ENCODE measurements at places on chromosomes 5 and 9. TPM values are rescaled to one million over a fixed set of nuclear protein-coding genes. Genes with fewer than 3 reads are reported as not detected.

SHLD3 gene
- 4.2 TPM for total RNA-seq

ARHGEF39 gene
- total RNA-seq: 12.3 TPM

POLK gene
- total RNA-seq: 41.4 TPM

BTNL8 gene
- total RNA-seq: 0.18 TPM

CTXN3 gene
- total RNA-seq: not detected

GRCh38 chr9:77726289-77726688, 78.2 kb upstream of the GNA14 start:
- peaks cover 33% of the 10 kb centered on the region for H3K4me1 ChIP-seq
- H3K27ac ChIP-seq: peak overlapping the region; percentile 71
- DNase-seq: no peak
- no peaks in the 10 kb centered on the region for H3K27me3 ChIP-seq

DNA sequence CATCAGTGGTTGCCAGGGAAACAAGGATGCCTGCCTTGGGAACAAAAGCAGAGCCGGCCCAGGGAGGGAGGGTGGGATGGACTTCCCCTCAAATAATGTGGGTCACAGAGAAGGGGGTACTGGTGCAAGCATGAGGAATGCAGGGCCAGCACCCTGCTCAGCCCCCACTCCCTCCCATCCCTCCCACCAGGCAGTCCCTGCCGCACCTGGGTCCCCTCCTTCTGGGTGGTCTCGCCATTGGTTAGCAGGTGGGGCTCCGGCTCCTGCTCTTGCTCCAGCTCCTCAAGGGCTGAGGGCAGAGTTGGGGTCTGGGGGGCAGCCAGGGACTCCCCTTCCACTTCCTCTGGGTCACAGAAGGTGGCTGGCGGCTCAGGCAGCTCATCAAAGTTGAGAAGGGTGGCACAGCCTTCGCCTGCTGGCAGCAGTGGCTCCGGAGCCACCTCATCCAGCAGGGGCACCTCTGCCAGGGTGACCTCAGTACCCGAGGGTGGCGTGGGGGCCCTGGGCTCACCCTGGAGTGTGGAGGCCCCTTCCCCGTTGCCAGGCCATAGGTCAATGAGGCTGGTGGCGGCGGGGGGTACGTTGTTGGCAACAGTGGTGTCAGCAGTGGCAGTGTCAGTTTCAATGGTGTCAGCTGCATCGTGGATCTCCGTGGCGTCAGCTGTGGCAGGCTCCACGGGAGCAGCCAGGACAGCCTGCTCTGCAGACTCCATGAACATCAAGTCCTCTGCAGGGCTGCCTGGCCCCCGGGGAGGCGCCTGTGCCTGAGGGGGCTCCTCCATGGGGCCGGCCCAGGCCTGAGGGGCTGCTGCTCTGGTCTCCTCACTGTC, 11.5 kb downstream of the PRR7 start:
- H3K4me3 ChIP-seq: no peak overlapping the region
- H3K4me1 ChIP-seq: peaks cover 26% of the 10 kb centered on the region
- no peak overlapping the region for H3K27ac ChIP-seq
- peaks cover 6% of the 10 kb centered on the region for H3K27me3 ChIP-seq
- peaks cover 2% of the 10 kb centered on the region for H3K36me3 ChIP-seq

GRCh38 chr9:18707489-18708205, 233.7 kb downstream of the ADAMTSL1 start:
- H3K4me3 ChIP-seq: no peak overlapping the region
- no peaks in the 10 kb centered on the region for H3K27me3 ChIP-seq
- no peaks in the 10 kb centered on the region for H3K36me3 ChIP-seq
- H3K4me1 ChIP-seq: no peaks in the 10 kb centered on the region
- DNase-seq: no peak

- no peaks in the 10 kb centered on the region for H3K36me3 ChIP-seq
- no peak for DNase-seq
- no peak overlapping the region for H3K4me3 ChIP-seq
- no peaks in the 10 kb centered on the region for H3K27me3 ChIP-seq
These were observed 22.0 kb downstream of the CYSTM1 start for GRCh38 chr5:140197023-140197422.

Measured in activated T-helper 2 cell treated with anti-CD3 and anti-CD28 coated beads, Interferon-gamma antibody, Interleukin-2, Interleukin-4, amounts not matched to agents 10 μg/mL and 5 μg/mL and 100 μg/mL, durations not matched to agents 14 hours and 24 hours and 36 hours (primary cell).